Stimulated activated CD4-positive, alpha-beta T cell treated with anti-CD3 and anti-CD28 coated beads, Interleukin-4, amount 100 ng/mL, for 4 hours (primary cell): ENCODE measurements at places on chromosomes 7 and 10.

DNA sequence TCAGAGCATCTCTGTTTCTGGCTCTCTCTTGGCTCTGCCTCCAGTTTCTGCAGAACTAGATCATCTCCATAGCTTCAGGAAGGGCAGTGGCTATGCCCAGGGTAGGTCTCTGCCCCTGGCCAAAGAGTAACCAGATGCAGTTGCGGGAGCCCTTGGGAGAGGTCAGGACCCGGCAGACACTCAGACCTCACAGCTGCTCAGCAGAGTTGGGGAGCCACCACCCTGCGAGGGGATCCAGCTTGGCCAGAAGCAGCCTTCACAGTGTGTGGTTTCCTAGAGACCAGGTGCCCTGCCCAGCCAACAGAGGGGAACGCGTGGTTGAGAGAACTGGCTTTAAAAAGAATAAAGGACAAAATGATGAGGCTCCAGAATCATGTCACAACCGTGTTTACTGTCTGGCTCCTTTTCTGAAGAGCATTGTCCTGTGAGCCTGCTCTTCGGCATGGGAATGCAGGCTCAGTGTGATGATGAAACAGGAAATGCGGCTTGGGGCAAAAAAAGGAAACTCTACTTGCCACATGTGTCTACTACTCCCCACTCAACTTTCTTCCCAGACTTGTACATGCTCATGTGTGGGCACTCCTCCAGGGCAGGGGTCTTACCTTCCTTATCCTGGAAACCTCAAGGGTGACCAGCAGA lies 243.1 kb downstream of the INHBA start:
- DNase-seq, result no peak

DNA sequence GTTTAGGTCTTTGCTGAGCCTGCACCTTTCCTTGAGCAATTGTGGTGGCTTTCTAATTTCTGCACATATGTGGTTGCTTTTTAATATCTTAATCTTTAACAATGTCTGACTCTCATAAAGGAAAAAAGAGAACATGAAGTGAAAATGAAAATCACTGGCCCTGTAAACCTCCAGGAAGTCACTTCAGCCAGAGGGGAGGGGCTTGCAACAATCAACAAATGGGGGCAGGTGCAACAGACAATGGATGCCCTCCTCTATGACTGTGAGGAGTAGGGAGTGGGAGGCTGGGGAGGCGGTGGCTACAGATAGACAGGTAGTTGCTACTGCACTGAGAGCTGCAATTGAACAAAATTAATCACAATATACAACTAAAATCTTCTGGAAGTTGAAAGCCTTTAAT lies 1377.4 kb downstream of the XPNPEP1 start:
- no peak for DNase-seq

- DNase-seq, result no peak
Measured at GRCh38 chr7:158353606-158354570, 233.7 kb downstream of the PTPRN2 start.

- DNase-seq, result no peak
Measured at GRCh38 chr10:64468219-64468618, 947.0 kb downstream of the REEP3 start.

GRCh38 chr10:57638411-57638810 lies 629.3 kb downstream of the IPMK start:
- DNase-seq, result no peak

- no peak for DNase-seq
Measured at GRCh38 chr7:151755131-151755801, 121.6 kb downstream of the PRKAG2 start.
